GM12891 (cell line): ENCODE measurements at places on chromosomes 16 and 17.

DNA sequence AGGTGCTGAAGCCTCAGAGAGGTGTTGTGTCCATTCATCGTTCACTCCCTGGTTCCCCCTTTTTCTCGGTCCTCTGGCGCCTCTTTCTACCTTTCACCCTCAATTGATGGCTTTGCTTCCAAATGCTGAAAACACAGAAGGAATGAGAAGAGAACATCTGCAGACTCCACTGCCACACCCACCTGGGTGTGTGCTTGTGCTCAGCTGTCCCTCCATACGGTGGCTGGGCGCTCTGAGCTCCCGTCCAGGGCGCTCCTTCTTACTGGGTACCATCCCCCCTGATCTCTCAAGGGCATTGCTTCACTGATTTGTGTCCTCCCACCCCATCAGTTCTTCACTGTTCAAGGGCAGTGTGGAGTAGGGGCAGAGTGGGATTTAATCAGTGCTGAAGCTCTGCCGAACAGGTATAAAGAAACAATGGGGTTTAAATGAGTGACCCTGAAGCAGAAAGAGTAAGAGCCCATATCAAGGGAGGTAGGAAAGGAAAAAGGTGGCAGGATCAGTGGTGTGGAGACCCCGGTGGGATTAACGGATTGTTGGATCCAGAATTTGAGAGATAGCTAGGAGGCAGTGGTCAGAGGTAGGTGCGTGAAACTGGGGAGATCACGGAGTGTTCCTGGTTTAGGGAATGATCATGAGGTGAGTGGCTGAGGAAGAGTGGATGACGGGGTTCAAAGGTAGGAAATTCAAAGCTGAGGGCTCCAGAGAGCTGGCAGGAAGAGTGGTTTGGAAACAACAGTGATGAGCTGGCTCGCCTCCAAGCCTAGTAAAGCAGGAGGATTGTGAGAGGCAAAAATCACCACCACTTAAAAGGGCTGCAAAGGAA, 40.8 kb downstream of the MRTFB start:
- no peak for DNase-seq

DNA sequence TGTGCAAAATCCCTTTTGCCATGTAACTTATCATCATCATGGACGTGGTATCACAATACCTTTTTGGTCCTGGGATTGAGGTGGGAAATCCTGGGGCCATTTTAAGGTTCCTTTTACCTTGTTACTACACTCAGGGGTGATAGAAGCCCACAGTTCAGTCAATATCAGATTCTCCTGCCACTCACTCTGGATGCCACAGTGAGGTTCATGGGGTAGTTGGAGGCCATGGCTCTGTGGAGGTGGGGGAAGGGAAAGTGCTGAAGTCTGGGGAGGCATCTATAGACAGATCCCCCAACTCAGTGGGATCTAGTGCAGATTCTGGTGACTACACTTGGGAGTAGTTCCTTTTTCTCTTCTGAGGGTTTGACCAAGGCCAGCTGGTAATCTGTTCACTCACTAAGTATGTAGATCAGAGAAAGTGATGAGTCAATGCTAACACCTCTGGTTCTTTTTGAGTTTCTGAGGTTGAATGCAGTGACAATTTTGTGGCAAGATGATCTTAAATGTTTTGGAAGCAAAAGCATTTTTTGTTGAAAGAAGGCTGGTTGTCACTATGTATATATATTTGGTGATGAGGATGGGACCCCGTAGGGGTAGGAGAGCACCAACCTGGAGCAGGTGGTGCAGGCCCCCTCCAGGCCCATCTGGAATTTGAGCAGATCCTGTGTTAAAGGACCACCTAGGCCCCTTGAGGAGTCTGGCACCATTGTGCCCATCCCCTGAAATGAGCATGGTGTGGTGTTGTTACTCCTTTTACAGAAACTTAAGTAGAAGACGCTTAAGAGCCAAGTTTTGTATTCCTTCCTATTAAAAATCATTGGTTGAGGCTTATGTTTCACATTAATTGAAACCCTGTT, 18.8 kb upstream of the IRF8 start:
- DNase-seq: no peak

- DNase-seq: no peak
These were observed 53.0 kb downstream of the GPRC5B start for GRCh38 chr16:19831678-19832077.

DNA sequence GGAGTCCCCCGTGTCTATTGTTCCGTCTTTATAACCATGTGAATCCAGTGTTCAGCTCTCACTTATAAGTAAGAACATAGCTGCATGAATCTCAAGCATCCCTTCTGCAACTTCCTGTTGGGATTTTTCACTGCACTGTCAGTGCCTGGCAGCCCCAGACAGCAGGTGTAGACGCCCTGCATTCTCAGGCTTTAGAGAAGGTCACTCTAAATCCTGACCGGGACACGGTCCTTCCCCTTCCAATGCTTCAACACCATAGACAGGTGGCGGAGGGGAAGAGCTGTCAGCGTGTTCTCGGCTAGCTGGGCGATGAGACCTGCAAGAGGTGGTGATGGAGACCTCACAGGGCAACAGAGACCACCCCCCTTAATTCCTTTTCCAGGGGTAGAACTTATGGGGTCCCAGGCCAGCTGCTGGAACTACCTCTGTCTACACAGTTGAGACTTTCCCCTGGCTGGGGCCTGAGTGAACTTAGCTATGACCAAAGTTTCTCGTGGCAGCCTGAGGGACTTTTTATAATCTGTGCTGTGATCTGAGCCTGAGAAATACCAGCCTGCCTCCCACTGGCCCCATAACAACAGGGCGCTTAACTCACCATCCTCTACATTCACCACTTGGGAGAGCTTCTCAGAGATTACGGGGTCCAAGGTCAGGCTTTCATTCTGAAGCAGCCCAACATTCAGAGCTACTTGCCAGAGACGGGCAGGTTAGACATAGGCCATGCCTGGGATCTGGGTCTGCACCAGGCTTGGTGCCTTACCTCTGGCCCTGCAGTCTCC, 143.2 kb upstream of the TNRC6C start:
- no peak for DNase-seq

DNA sequence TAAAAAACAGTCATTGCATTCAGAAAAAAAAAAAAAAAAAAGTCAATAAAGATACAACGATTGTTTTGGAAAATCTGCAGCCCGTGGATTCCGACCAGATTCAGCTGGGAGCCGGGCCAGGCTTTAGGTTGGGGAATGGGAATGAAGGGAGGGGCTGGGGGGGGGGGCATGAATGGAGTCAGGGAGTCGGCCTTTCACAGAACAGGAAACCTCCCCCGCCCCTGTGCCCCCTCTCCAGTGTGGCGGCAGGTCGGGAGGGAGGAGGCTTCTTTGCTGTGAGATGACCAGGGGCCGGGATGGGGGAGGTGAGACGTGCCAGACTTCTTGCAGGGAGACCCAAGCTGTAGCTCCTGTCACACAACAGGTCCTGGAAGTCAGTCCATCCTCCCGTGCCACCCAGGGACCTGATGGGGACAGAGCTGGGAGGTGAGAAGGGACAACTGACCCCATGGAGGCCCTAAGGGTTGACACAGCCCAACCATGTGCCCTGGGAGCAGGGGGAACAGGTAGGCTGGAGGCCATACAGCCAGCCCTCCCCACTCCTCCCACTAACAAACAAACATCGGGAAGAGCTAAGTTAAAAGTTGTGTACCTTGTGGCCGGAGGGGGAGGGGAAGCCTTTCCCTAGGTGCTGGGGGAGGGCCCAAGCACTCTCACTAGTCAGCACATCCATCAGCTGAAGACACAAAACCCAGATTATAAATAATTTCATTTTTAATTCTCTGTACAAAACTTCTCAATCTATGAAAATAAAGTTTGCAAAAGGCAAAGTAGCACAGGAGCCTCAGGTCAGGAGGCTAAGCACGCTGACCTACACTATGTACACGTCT, 25.2 kb downstream of the SREBF1 start:
- no peak for DNase-seq

DNA sequence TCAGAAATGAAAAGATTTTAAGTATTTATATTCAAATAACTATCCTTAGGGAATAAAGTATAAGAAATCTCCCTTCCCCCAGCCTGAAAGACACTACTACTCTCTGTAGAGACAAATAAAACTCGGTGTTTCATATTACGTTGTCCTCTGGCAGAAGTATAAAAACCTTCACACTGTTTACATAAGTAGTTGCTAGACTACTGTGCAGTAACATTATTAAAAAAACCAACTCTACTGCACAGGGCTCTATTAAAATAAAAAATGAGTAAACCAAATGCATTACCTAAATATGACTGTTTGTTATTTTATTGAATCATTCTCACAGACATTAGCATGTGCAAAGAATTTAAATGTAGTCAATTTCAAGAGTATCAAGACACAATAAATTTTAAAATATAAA, 67.4 kb downstream of the MED13 start:
- no peak for DNase-seq

DNA sequence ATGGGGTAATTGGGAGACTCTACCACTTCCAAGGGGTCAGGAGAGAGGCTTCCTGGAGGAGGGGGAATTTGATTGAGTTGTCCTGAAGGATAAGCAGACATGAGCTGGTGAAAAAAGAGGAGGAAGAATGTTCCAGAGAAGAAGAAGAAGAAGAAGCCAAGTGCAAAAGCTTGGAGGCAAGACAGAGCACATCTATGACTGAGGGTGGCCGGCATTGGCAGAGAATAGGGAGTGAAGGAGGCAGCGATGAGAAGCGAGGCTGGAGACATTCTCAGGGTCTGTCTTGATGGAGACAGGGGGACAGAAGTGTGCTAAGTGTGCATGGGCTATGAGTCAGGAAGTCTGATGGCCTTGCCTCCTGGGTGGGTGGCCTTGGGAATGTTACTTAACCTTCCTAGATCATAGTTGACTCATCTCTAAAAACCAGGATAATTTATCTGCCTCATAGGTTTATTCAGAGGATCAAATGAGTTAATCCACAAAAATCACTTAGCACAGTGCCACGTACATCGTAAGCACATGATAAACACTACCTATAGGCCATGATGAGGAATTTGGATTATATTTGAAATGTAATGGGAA, 171.7 kb downstream of the ABCC12 start:
- DNase-seq: no peak

- DNase-seq: no peak
These were observed 578 bp downstream of the AOC2 start for GRCh38 chr17:42844761-42845555.

- no peak for DNase-seq
These were observed 58.7 kb upstream of the DLX4 start for GRCh38 chr17:49910094-49910857.

GRCh38 chr16:54582631-54583250, 296.2 kb upstream of the IRX3 start:
- DNase-seq: no peak

- DNase-seq: no peak
These were observed 170.2 kb upstream of the GOT2 start for GRCh38 chr16:58904291-58904690.

DNA sequence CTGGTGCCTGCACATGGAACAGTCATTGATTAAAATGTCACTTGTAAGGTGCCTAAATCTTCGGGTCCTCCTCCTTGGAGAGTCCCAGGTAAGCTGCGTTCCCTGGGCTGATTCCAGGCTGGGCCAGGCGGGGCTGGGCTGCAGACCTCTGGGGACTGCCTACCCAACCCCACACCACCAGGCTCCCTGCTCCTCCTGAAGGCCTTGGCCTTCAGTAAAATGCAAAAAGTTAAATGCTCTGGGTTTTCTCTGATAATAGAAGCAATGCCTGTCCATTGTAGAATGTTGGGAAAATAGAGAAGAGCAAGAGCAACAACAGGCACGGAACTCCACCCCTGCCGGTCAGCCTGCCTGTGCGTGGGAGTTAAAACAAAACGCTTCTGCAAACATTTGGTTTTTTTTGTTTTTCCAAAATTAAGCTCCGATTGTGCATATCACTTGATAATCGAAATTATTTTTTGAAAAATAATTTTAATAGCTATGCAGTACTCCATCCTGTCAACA, 363.9 kb downstream of the SEC14L1 start:
- no peak for DNase-seq

DNA sequence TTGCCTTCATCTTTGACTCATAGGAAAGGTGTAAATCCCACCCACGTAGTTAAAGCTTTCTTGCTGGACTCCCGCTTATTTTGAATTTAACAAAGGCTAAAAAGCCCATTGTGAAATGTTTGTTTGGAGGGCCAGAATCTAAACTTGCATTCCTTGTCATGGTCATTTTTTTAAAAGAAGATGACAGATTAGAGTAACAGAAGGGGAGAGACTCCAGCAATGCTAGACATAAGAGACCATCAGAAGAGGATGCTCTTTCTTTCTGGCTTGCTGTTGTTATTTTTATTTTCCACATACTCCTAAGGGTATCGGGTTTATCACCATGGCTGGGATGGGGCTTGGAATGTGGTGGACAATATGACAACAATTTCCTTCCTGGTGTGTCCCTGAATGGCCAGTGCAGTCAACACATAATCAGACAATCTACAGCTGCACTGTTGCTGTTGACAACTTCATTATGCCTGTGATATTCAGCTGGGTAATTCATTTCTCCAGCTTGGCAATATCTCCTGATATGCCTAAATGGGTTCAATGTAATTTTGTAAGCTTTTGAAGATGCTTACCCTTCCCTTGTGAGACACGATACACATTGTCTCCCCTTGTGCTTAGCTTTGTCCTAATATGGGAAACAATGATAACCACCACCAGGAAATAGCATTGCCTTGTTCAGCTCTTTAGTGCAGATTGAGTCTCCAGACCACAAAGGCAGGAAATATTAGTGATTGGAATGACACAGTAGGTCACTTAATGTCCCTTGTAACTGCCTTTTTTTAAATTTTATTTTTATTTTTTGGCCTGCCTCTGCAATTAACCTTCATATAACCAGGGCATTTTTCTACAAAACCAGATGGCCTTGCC, 164.3 kb downstream of the ANKFN1 start:
- no peak for DNase-seq

DNA sequence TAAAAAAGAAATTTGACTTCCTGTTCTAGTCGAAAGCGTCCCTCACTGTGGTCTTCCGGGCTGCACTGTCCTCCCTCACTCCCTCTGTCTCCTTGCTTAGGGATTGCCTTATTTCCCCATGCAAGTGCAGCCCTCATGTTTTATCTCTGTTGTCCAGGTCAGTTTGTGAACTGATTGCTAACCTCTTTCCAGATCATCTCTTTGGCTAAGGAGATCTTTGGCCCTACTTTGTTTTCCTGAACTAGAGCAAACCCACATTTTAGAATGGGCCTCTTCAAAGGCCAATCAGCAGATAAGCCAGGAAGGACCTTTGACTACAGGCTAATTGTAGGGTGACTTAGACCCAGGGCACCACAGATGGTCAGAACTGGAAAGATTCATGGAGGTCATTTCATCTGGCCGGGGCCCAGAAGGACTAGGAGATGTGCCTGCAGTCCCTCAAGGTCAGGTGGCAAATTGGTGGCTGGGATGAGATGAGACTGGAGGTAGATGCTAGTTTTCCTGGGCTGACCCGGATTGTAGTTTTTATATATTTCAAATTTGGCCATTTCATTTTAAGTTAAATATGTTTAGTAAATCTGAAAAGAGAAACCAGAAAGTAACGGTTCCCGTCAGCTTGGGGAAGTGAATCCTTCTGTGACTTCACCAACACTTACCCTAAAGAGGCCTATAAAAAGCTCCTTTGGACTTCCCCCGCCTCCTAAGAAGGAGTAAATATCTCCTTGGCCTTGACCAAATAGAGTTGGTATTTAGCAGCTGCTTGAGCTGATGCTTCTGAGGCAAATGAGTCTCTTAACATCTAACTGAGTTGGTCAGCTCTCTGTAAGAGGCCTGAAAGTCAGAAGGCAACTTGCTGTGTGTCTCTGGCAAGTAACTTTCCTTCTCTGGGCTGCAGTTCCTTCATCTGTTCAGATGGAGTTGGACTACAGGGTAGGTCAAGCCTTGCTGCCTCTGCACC, 6.2 kb upstream of the SLC25A19 start:
- DNase-seq: no peak
